IMR-90 (cell line): ENCODE measurements at places on chromosomes 7 and 10. TPM values are rescaled to one million over a fixed set of nuclear protein-coding genes. Genes with fewer than 3 reads are reported as not detected.

The NKX2-3 gene
- not detected in 2 replicates for total RNA-seq

The BCL7B gene
- total RNA-seq = 6.1 and 7.2 TPM in 2 replicates

The CYP3A4 gene
- total RNA-seq = not detected in 2 replicates

The TRUB1 gene
- 17.9 and 26.1 TPM in 2 replicates for total RNA-seq

The ANLN gene
- total RNA-seq = 209 and 276 TPM in 2 replicates

The TUBB8 gene
- not detected in 2 replicates for total RNA-seq

The ADAM8 gene
- total RNA-seq = under 0.01 and 0.28 TPM in 2 replicates

The PIP gene
- total RNA-seq = not detected in 2 replicates

The RNF148 gene
- total RNA-seq = not detected in 2 replicates
